ENCODE measurements at places on chromosomes 7 and 10. TPM values are rescaled to one million over a fixed set of nuclear protein-coding genes. Genes with fewer than 3 reads are reported as not detected.

The C10orf53 gene
- not detected for total RNA-seq

The LIPF gene
- 0.36 TPM for total RNA-seq

The NKX2-3 gene
- 33.1 TPM for total RNA-seq

The NRG3 gene
- total RNA-seq: 0.82 TPM

The UBTD1 gene
- 4.3 TPM for total RNA-seq

The OPALIN gene
- not detected for total RNA-seq

The GIMAP5 gene
- 17.7 TPM for total RNA-seq

The HABP2 gene
- not detected for total RNA-seq

The PRKCQ gene
- total RNA-seq: 0.71 TPM

The FOXP2 gene
- 107 TPM for total RNA-seq

The TMEM270 gene
- total RNA-seq: not detected

The PON1 gene
- not detected for total RNA-seq

The SPDYE16 gene
- total RNA-seq: not detected

The GPC2 gene
- total RNA-seq: 1.7 TPM

The PRSS37 gene
- not detected for total RNA-seq

The ANKRD16 gene
- 8.9 TPM for total RNA-seq

The PNLIPRP3 gene
- not detected for total RNA-seq

The EPO gene
- not detected for total RNA-seq

The CDNF gene
- 2.9 TPM for total RNA-seq

The AOAH gene
- 13.6 TPM for total RNA-seq

The ARHGEF5 gene
- 10.9 TPM for total RNA-seq

The TAS2R41 gene
- total RNA-seq: not detected

The OR9A2 gene
- total RNA-seq: not detected

The CALML5 gene
- not detected for total RNA-seq

Measured in sigmoid colon (tissue), 7 donors.